Urinary bladder (tissue), 4 donors: ENCODE measurements at places on chromosomes 12 and 14.

GRCh38 chr12:69392179-69392928 lies 32.8 kb downstream of the YEATS4 start:
- no peak for DNase-seq

GRCh38 chr14:42893183-42893582 lies 1286.5 kb downstream of the LRFN5 start:
- DNase-seq: no peak

GRCh38 chr12:119826661-119827445 lies 50.3 kb downstream of the CIT start:
- DNase-seq: no peak

DNA sequence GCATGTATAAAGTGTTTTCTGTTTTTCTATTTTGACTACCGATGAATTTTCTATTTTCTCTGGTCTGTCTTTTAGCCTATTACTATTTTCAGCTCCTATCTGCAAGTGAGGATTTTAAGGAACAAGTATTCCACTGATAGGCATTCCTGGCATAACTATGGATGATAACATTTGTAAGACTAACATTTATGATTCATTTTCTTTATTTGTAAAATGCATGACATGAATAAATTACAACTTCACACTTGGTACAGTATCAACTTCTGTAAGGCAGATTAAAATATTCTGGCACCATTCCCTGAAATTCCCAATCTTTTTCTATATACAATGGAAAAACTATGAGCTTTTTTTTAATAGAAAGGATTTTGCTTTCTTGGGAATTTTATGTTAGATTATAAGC lies 121.0 kb upstream of the GARIN2 start:
- no peak for DNase-seq

GRCh38 chr12:88764781-88765480 lies 184.7 kb upstream of the KITLG start:
- DNase-seq: no peak

- DNase-seq: no peak
Observed at GRCh38 chr12:27104546-27104945, 22.2 kb upstream of the C12orf71 start.

DNA sequence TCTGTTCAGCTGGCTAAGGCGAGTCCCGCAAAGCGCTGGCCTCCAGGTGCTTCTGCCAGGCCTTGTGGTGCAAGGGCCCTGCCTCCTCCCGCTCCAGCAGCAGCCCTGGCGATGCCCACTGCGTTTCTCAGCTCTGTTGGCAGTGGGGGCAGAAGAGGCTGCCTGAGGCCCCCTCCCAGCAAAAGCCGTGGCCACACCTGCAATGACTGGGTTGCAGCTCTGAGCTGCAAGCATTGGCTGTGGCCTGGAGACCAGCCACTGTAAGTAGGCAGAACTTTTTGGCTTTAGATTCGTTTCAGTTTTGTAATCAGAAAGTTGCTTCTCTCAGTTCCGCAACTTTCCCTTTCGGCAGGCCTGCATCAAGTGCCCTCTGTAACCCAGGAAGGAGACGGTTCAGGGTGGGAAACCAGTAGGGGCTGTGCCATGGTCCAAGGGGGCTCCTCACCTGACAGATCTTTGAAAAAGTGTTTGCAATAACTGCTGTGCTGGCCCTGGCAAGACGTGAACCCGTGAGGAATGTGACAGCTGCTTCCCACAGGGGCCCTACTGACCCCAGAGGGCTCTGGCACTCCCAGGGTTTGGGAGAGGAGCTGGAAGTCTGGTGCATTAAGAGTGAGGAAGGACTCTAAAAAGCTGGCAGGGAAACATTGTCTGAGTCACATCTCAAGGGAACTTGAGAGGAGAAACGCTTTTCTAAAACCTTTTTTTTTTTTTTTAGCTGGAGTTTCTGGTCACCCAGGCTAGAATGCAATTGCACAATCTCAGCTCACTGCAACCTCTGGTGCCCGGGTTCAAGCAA lies 54.5 kb upstream of the MAX start:
- DNase-seq: no peak

DNA sequence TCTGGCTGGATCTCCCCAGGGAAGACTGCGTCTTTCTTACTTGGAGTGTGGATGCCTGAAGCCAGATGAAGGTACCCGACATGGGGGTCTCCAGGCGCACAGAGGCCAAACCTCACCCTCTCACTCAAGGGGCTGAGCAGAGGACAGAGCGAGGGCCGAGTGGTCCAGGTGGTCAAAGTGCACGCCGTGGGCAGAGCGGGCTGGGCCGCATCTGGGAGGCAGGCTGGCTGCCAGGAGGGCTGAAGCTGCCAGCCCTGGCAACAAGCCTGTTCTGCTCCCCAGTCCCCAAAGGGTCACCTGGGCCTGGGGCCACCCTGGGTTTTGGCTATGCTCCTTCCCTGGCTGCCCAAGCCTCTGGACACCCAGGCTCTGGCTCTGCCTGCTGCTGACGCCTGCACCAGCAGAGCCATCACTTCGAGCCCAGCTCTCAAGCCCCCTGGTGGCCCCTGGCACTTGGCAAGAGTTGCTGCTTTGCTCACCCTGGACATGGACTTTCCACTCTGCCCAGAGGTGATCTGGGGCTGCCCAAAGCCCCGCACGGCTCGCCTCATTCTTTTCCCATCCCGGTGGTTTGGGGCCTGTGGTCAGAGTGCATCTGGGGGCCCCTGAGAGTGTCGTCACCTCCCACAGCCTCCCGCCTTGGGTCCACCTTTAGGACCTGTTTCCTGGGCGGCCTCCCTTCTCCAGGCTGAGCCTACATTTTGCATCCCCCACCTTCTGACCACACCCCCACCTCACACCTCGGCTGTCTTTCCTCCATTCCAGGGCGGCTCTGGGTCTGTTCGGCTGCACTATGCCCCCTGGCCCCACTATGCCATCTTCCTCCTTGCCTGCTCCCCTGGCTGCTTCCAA lies 2.8 kb downstream of the ADSS1 start:
- DNase-seq: no peak

DNA sequence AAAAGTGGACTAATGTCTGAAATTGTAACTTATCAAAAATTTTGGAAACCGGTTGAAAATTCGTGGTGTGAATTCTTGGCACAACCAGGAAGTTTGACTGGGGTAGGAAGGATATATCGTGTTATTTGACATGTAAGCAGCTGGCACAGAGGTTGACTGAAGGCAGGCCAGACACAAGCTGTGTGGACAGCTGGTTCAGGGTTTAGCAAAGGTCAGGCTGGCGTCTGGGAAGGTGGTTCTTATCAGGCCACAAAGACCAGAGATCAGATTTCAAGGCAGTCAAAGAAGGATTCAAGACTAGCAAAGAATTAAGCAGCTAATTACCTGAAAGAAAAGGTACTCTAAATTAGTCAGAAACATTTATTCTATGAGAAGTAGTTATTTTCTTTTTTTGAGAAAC lies 450.2 kb upstream of the MDGA2 start:
- DNase-seq: no peak

DNA sequence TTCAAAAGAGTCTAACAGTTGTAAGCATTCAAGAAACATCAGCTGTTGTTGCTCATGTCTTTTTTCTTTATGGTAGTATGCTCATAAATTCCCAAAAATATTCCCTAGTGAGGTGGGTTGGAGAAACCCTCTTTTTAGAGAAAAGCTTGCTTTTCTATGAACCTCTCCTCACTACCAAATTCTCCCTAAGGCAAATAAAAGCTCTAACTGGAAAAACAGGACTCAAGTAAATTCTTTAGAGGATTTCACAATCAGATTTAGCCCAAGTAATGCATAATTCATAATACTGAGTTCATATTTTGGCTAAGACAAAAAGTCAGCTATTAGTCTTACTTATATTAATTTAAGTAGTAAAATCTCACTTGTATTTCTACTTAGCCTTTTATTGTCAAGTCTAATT lies 59.1 kb downstream of the DIO2 start:
- DNase-seq: no peak

DNA sequence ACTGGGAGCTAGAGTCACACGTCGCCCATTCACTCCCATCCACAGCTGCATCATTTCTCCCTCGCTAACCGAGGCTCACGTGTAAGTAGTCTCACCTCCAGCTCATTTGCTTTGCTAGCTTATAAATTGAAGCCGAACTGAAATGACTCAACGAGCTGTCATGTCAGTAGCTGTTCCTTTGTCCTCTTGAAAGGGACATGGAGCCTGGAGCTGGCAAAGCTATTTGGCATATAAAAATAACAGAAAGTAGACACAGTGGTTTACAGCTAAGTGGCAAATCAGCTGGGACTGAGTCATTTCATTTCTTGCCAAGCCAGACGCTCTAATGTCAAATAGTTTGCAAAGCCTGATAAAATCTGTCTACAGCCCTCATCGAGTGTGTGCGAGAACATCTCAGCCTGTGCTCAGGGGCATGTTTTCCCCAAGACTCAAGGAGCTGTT lies 114.4 kb upstream of the TMEM233 start:
- no peak for DNase-seq

GRCh38 chr12:47799357-47799955 lies 20.2 kb downstream of the HDAC7 start:
- DNase-seq: no peak

DNA sequence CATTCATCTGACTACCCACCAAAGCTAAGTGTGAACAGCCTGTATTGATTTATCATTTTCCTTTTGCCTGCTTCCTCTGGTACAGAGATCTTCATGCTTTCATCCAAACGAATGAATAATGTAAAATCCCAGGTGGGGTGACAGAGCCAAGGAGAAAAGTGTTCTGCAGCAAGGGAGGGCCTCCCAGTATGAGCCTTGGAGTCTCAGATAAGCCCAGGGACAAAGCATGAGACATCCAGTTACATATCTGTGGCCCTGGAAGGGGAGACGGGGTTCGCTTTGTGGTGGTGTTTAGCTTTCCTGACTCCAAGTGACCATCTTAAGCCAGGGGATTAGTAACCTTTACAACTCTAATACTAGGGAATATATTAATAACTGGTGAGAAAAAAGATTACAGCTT lies 177.1 kb downstream of the ETV6 start:
- DNase-seq: no peak

GRCh38 chr12:125149160-125150108 lies 84.2 kb downstream of the AACS start:
- no peak for DNase-seq

DNA sequence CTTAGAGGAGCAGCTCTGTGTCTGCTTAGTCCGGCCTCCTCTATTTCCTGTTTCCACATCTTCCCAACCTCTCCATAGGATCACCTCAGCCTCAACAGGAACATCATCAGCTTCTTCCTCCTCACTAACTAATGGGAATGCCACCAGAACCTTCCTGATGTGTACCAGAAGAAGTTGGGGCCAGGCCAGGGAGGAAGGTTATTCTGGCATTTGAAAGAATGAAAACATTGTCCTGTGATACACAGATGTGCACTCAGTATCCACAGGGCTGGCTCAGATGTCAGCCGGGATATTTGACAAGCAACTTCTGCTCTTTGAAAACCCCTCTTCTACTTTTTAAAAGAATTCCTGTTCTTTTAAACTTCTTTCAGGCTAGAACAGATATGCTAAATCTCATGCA lies 63.6 kb downstream of the TMEM30B start:
- DNase-seq: no peak

DNA sequence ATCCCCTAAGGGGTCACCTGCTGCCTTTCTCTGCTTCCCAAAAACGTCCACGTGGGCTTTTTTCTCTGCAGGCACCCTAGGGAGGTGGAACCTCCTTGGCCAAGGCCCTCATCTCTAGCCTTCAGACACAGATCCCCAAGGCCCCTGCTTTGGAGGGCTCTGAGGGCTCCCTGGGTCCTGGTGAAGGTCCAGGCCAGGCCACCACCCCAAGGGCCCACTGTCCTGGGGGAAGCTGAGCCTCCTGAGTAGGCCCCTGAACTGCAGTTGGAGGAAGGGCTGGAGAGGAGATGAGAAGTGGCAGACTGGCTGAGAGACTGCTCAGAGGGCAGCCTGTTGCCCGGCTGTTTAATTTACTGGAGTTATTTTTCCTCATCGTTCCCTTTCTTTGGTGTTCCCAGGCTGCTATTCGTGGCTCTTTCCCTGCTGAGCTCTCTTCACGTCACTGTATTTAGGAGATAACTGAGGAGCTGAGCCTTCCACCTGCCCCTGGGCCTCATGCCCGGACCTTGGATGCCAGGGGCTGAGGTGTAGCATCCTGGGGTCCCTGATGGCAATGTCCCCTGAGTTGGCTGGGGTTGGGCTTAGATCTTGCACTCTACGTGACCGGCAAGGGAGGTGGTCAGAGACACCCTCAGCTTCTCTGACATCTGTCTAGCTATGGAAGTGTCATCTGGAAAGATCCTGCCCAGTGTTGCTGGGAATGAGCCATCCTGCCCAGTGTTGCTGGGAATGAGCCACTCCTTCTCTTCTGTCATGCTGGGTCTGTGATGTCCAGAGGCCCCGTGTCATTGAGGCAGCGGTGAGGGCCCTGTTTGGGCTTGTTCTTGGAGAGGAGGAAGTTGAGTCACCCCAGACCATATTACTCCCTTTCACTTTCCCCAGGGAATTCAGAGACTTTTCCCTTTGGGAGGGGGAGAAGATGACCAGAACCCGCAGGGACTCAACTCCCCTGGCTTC lies 139.8 kb downstream of the TSPAN9 start:
- no peak for DNase-seq

DNA sequence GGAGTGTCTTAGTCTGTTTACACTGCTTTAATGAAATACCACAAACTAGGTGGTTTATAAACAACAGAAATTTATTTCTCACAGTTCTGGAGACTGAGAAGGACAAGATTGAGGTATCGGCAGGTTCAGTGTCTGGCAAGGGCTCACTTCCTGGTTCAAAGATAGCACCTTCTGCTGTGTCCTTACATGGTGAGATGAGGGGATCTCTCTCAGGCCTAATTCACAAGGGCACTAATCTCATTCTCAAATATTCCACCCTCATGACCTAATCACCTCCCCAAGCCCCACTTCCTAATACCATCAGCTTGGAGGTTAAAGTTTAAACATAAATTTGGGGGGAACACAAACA lies 35.0 kb upstream of the PLEK2 start:
- DNase-seq: no peak

DNA sequence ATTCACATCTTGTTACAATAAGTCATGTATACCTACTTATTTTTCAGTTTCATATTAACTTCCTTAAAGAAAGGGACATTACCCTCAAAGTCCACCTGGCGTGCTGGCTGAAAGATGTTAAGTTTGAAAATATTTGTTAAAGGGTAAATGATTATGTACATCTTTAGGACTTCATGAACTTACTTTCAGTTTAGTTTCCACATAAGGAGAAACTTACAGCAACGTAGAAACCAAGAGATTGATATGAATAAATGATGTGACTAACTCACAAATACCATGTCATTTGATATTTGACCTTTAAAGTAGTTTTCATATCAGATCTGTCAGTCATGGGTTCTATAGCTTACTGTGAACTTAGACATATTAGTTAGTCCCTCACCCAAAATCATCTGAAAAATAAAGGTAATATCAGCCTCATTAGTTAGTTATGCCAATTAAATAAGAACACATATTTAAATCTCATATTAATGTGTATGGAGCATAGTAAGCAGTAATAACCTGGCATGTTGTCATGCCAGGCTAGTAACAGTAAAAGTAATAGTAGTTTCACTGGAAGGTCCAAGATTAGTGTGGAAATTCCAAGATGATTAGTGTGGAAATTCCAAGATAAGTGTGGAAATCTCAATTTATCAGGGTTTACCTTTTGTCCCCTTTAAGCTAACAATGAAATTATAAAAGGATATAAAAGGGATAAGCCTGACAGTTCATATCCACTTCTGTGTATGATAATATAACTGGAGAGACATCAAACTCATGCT lies 1.9 kb upstream of the CLEC2D start:
- DNase-seq: no peak
